NCI-H226 (cell line): ENCODE measurements at places on chromosomes 11 and 22.

DNA sequence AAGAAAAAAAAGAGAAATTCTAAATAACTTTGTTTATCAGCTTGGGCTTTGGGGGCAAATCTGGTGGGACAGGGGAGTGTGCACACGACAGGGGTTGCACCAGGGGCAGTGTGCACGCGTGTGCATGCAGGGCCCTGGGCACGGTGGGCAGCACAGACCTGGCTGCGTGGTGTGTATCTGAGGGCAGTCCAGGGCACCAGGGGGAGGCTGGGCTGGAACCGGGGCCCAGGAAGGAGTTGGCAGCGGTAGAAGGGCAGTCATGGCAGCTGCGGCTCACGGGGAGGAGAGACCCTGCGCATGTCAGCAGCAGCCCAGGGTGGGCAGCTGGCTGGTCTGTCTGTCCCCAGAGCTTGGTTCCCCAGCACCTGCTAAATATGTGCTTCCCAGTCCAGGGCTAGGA, 4.3 kb downstream of the KRTAP5-5 start:
- no peak for DNase-seq

DNA sequence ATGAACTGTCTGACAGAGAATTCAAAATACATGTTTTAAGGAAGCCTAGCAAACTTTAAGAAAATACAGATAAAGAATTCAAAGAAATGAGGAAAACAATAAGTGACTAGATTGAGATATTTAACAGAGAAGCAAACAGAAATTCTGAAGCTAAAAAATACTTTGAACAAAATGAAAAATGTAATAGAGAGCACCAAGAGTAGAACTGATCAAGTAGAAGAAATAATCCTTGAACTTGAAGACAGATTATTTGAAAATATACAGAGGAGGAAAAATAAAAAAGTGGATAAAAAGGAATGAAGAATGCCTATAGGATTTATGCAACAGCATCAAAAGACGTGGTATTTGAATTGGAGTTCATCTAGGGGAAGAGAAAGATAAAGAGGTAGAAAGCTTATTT, 101.9 kb upstream of the OR4B1 start:
- no peak for DNase-seq

GRCh38 chr11:18304745-18305144, 17.2 kb downstream of the HPS5 start:
- DNase-seq = no peak

DNA sequence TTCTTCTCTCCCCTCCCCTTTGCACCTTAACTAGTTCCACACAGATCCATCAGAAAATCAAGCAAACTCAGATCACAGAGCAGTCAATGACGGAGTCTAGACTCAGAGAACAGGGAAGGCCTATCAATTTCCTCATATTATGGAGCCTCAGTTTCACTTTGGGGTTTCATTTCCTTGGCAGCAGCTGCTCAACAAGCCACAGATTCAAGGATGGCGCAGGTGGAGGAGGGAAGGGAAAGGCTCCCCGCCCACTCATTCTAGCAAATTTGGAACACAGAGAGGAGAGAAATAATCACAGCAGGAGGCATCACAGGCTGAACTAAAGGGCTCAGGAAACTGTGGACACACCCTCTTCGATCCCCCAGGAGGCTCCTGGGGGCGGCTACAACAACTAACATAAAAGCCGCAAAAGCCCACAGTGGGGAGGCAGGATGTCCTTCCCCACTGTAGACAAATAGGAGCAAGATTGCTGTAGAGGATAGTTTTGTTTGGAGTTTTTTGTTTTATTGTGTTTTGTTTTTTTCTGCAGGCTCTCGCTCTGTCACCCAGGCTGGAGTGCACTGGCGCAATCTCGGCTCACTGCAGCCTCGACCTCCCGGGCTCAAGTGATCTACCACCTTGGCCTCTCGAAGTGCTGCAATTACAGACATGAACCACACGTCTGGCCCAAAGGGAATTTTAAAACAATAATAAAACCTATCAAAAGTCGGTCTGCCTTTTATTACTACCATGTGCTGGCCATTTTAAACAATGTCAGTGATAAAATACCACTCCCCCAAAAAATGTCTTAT, 3.4 kb downstream of the PLAAT3 start:
- no peak for DNase-seq

- DNase-seq = no peak
Measured at GRCh38 chr11:75087319-75088305, 9.1 kb downstream of the OR2AT4 start.

- DNase-seq = no peak
Measured at GRCh38 chr11:104614117-104614680, 284.1 kb downstream of the CASP12 start.

DNA sequence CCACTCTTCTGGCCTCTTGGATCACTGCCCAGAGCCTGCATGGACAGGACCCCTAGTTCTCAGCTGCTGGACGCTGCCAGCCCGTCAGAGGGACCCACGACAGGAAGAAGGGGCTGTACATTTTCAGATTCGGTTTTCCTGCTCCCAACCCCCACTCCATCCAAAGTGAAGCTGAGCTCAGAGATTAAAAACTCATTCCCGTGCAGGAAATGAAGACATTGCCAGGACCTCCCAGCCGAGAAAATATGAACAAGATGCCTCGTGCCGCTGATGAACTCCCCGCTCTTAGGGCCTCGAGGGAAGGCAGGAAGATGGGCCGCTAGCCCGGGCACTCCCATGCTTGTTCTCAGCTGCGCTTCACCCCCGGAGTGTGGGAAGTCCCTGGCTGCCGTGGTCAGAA, 36.1 kb downstream of the RPUSD4 start:
- DNase-seq = no peak

- no peak for DNase-seq
Measured at GRCh38 chr11:45812581-45813548, 7.9 kb downstream of the SLC35C1 start.

GRCh38 chr11:5234381-5234834, at the start of gene HBD:
Gene HBD (minus strand): TSS chr11:5234483. CDS start chr11:5234433, 50 bp downstream.
- no peak for DNase-seq

DNA sequence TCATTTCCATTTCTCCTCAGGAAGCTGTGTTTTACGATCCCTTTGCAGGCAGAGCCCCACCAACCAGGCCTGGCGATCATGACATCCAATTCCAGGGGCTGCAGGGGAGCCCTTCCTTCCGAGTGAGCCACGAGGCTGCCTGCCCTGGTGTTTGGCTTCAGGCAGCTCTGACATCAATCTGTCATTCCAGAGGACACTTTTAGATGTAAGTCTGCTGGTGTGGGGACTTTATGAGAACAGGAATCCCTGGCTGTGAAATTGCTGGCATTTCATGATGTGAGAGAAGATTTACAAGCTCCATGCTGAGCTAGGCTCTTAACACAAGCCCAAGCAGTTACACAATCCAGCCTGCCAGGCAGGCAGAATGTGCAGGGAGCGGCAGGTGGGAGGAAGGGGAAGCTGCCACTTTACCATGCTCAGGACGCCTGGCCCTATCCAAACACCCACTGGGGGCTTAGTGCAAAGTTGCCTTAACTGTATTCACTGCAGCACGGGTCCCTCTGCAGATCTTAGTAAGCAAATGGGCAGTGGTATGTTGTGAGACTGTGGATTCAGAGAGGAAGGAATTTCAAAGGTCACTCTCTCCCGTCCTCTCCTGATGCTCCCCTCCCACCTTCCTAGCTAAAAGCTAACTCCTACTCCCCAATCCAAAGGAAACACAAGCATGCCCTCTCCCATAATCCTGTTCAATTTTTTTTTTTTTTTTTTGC, 43.4 kb upstream of the MICAL2 start:
- DNase-seq = peak; percentile 83

GRCh38 chr11:66317723-66318599, 1.1 kb upstream of the CD248 start:
- DNase-seq = peak; percentile 69

GRCh38 chr11:121231576-121232278, 60.8 kb upstream of the SC5D start:
- DNase-seq = no peak

DNA sequence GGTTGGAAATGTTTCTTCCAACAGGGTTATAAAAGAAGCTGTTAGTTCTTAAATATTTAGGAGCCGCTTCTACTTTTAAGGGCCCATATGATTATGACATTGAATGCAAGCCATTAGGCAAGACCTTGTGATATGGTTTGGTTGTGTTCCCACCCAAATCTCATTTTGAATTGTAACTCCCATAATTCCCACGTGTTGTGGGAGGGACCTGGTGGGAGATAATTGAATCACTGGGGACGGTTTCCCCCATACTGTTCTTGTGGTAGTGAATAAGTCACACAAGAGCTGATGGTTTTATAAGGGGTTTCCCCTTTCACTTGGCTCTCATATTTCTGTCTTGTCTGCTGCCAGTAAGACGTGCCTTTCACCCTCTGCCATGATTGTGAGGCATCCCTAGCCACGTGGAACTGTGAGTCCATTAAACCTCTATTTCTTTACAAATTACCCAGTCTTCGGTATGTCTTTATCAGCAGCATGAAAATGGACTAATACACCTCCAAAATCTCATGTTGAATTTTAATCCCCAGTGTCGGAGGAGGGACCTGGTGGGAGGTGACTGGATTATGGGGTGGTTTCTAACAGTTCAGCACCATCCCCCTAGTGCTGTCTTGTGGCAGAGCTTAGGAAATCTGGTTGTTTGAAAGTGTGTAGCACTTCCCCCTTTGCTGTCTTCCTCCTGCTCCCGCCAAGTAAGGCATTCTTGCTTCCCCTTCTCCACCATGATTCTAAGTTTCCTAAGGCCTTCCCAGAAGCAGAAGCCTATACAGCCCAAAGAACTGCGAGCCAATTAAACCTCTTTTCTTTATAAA, 4.3 kb downstream of the CD59 start:
- no peak for DNase-seq

GRCh38 chr11:118530683-118531596, at the start of gene TMEM25:
Gene TMEM25 (plus strand): TSS chr11:118531192. CDS start chr11:118531802, 610 bp downstream.
- DNase-seq = no peak

DNA sequence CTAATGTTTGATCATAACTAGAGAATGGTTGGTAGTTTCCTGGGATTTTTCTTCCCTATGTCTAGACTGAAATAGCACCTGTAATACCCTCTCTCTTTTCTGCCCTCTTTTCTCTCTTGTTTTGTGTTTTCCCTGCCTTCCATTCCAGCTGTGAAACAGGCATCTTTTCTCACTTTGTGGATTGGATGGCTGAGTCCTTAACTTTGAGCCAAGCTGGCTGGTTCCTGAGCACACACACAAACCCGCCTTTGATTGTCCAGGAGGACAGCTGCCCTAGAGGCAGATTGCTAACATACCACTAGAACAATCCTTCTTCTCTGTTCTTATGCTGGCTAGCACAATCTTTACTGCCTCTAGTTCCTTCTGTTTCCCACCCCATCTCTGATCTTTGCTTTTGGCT, 17.7 kb downstream of the CTNND1 start:
- DNase-seq = peak; percentile 67

DNA sequence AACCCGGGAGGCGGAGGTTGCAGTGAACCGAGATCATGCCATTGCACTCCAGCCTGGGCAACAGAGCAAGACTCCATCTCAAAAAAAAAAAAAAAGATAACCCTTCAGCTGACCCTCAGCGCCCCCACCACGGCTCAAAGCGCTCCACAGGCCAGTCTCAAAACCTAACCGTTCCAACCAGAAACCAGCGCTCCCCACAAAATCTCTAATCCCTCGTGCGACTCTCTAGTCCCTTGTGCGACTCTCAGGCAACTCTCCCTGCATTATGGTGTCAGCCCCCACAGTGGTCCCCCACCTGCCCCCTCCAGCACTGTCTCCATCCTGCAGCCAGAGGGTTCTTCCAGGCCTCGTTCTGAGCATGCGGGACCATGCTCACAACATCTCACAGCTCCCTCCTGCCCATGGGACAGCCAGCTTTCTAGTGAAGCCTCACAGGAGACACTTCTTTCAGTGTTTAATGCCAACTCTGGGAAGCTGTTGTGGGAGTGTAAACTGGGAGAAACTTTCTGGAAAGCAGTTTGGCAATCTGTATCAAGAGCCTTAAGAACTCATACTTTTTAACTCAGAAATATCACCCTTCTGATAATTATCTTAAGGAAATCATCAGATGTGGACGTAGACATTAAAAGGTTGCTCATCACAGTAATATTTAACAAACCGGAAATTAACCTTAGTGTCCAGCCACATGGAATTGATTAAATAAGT, 4.2 kb upstream of the RASGRP2 start:
- no peak for DNase-seq

GRCh38 chr11:134369656-134370525, 38.1 kb downstream of the GLB1L2 start:
- DNase-seq = no peak

GRCh38 chr11:32034149-32034548, 56.7 kb upstream of the RCN1 start:
- DNase-seq = peak; percentile 97

DNA sequence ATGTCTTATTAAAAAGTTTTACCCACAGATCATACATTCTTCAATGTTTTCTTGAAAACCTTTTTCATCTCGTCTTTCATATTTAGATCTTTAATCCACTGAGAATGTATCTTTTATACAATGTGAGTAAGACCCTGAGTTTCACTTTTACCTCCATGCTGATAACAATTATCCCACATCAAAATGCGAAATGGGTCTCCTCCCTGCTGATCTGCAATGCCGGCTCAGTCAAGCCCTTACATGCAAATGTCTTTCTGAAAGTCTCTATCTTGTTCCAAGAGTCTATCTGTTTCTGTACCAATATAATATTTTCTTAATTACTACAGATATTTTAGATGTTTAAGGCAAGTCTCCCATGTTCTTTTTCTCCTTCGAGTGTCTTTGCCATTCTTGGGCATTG, 50.9 kb downstream of the CDON start:
- no peak for DNase-seq

DNA sequence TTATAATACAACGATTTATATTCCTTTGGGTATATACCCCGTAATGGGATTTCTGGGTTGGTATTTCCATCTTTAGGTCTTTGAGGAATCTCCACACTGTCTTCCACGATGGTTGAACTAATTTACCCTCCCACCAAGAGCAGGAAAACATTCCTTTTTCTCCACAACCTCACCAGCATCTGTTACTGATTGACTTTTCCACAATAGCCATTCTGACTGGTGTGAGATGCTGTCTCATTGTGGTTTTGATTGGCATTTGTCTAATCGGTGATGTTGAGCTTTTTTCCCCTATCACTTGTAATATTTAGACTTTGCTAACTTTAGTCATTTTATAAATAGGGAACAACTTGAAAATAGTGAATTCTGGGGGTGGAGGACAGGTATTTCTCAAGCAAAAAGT, 58.1 kb downstream of the PPFIA1 start:
- DNase-seq = no peak

DNA sequence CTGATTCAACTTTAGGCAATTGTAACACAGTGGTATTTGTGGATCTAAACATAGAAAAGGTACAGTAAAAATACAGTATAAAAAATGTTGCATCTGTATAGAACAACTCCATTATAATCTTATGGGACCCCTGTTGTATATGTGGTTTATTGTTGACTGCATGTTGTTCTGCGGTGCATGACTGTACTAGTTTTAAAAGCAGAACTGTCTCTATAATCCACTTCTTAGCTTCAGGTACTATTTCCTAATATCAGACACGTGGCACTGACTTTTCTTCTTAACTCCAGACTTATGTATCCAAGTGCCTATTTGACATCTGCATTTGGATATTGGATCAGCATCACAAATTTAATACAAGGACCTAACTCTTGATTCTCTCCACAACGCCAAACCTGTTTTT, 41.1 kb downstream of the PACS1 start:
- DNase-seq = no peak

GRCh38 chr11:112941104-112941503, 20.1 kb upstream of the NCAM1 start:
- no peak for DNase-seq
